ENCODE measurements at places on chromosomes 2 and 18. TPM values are rescaled to one million over a fixed set of nuclear protein-coding genes. Genes with fewer than 3 reads are reported as not detected.

GRCh38 chr2:199754766-199755165, 96.2 kb downstream of the FTCDNL1 start:
- no peak for DNase-seq

DNA sequence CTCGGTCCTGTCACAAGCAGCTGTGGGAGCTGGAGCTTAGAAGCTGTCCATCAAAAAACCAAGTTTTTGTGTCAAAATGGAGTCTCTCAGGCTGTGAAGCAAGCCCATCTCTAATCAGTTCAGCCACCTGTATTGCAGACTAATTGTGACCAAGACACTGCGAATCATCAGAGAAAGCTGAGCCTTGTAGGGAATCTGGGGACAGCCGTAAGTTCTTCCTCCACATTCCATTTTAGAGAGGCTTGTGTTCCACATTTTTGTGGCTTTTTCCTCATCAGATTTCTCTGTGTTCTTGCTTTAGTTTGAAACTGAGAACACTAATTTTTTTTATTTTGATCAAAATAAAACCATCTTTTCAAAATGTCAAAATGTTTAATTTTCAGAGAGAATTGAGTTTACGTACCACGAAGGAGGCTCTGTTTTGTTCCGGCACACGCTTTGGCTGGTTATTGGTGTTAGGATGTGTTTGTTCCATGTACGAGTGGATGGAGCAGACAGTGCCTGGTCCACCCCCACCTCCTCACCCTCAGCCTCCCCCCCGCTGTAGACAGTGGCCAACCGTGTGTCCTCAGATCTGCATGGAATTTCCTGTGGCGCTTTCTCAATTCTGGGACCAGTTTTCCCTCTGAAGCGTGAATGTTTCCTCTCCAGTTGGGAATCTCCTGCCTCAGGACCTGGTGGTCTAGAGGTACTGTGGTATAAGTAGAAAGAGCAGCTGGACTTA, 140.8 kb downstream of the AGAP1 start:
- peak; percentile 59 for DNase-seq

DNA sequence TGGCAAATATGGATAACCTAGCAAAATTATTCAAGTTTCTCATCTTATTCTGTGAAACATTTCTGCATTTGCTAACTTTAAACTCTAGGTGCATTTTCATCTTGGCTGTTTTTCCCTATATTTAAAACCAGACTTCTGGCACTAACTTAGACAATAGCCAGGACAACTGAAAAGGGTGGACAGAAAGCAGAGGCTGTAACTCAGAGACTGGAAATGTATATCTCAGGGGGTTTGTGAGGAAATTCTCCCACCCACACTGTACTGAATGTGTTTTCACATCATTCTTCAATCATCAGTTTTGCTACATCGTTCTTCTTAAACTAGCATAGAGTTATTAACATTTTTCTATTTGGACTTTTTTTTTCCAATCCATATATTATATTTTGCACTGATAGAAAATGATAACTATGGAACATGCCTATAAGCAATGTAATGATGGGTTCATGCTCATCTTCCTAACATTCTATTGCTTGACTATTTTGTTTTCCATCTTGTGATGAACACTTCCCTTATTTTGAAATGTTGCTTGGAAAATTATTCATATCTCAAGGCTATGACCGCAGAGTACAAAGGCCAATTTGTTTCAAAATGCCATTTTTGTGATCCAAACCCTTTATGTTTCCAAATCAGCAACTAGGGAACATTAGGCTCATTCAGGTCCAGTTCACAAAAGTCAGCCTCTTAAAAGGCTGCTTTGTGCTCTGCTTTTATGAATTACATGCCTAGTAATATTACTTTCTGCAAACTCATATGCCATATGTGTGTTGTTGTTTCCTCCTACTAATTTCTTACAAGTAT, 125.8 kb upstream of the CDH19 start:
- no peak for DNase-seq

DNA sequence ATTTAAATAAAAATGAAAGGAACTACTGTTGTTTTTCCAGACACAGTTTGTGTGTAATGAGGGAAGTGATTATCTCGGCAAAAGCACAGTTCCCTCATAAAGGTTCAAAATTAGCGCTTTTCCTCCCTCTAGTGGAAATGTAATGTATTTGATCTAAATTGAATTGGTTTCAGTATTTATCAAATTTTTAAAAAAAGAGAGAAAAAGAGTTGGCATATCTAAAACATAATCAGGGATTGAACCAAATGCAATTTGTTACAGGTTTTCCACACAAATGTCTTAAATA, 37.5 kb downstream of the CMPK2 start:
- DNase-seq, result no peak

DNA sequence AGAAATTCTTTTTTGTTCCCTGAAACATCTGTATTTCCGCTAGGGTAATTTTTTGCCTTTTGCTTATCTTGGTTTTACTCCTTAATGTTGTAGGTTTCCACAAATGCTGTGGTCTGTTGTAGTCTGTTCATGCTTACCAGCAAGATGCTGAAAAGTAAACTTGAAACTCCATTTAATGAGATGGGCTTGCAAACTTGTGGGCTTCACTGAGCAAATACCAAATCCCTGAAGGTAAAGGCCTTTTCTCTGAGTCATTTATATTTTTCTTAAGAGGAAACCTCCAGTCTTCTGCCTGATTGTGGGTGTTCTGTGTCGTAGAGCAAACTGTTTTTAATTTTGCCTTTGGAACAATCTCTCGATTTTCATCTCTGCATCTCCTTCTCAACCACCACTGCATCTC, 9.3 kb downstream of the SP140 start:
- DNase-seq, result no peak

- peak; percentile 17 for DNase-seq
Observed at GRCh38 chr2:214630402-214631045, 179.0 kb downstream of the BARD1 start.

DNA sequence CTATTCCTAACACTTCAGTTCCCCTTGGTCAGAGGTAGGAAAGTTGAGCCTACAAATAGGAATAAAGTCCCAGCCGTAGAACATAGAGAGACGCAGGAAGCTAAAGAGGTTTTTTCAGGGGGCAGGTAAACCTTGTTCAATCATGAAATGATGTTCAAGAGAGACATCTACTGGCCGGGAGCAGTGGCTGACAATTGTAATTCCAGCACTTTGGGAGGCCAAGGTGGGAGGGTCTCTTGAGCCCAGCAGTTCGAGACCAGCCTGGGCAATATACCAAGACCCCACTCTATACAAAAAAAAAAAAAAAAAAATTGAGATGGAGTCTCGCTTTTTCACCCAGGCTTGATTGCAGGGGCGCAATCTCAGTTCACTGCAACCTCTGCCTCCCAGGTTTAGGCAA, 66.7 kb upstream of the DNAJC10 start:
- peak; percentile 43 for DNase-seq

DNA sequence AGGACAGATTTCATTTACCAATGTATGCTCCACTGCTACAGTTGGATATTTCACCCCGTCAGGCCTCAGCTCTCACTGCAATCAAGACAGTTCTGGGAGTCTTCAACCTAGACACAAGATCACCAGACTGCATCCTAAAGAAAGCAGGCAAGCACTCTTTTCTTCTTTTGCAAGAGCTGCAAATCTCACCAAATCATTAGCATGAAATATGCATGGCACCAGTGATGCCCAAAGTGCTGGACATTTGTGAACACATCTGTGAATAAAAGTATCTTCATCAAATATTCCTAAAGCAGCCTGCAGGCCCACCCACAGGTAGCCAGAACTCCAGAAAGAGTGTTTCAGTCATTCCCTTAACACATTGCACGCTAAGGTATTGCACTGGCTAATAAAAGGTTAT, 87.5 kb downstream of the RBM43 start:
- no peak for DNase-seq

GRCh38 chr18:8133032-8133431, 476.2 kb upstream of the RAB12 start:
- DNase-seq, result no peak

- DNase-seq, result peak; percentile 1
Observed at GRCh38 chr2:58680755-58681310, 439.7 kb upstream of the FANCL start.

GRCh38 chr2:120626566-120626965, 109.1 kb upstream of the GLI2 start:
- no peak for DNase-seq

GRCh38 chr2:220300806-220301205, 673.4 kb downstream of the SLC4A3 start:
- DNase-seq, result peak; percentile 52

DNA sequence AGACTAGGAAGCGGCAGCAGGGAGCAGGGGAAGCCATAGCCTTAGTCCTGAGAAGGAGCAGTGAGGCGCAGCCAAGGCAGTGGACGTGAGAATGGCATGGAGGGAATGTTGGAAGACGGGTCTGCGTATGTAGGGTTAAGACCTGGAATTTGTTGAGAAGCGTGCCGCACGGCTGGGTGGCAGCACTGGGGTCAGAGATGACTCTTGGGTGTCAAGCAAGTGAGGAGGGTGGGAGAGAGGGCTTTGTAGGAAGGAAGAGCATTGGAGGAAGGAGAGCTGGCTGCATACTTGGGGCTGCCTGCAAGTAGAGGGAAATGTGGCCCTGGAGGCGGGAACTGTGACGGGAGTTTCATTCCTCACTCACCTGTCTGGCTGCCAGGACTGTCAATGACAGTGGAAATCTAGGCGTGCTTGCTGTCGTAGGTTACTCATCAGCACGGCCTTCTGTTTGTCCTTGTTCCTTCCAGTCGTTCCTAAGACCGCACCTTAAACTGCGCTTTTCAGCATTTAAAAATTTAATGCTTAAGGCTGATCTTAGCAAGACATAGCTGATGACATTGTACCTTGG, 108.0 kb downstream of the ITGB1BP1 start:
- DNase-seq, result no peak

GRCh38 chr18:54946149-54946581, 13.1 kb downstream of the CCDC68 start:
- DNase-seq, result no peak

GRCh38 chr2:205568620-205569019, 113.7 kb upstream of the NRP2 start:
- DNase-seq, result no peak

GRCh38 chr2:203948733-203949132, 12.2 kb downstream of the ICOS start:
- no peak for DNase-seq

- no peak for DNase-seq
Observed at GRCh38 chr2:15714609-15715008, 122.9 kb downstream of the DDX1 start.

DNA sequence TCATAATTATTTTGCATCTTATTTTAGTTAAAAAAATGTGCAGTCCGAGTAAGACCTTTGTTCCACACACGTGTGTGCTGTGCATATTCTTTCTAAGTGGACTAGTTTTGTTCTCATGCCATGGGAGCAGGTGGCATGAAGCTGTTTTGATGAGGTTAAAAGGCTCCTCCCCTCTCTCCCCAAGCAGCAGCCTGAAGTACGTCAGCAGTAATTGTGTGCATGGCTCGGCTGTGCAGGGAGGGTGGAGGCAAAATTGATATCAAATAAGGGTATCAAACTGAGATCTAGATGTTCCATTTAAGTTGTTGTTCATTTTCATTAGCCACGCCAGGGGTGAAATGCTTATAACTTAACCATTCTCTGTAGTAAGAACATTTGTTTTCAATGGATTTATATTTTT, at the start of gene NYAP2:
TSS of gene NYAP2 (plus strand) at position 207 of the 400 bp plus-strand sequence. CDS start 9,171 bp downstream, outside the sequence.
- DNase-seq, result no peak

GRCh38 chr2:217049422-217049821, 189.6 kb upstream of the TNP1 start:
- DNase-seq, result no peak

DNA sequence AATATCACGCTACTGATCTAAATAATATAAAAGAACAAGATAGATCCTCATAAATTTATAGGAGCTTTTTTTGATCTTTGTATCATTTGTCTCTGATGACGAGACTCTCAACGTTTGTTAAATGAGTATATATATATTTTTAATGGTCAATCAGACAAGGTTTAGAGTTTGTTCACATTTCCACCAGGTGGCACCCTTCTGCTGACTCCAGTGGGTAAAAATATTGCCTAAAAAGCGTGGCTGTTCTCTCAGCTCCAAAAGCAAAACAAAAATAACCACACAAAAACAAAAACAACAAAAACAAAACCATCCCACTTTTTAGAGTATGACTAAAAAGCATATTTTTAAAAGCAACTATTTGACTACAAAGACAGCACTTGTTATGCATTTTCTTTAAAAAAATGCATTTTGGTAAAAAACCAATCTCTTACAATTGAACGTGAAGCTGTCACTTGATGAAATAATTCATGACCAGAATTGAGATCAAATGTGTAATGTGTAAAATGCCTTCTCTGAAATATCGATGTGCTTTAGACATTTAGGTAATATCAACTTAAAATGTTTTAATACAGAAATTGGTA, 723.2 kb downstream of the DPP10 start:
- peak; percentile 0 for DNase-seq

GRCh38 chr2:120103723-120104467, 91.0 kb downstream of the EPB41L5 start:
- DNase-seq, result peak; percentile 89

GRCh38 chr18:63539904-63540510, 2.2 kb upstream of the SERPINB12 start:
- DNase-seq, result peak; percentile 68

DNA sequence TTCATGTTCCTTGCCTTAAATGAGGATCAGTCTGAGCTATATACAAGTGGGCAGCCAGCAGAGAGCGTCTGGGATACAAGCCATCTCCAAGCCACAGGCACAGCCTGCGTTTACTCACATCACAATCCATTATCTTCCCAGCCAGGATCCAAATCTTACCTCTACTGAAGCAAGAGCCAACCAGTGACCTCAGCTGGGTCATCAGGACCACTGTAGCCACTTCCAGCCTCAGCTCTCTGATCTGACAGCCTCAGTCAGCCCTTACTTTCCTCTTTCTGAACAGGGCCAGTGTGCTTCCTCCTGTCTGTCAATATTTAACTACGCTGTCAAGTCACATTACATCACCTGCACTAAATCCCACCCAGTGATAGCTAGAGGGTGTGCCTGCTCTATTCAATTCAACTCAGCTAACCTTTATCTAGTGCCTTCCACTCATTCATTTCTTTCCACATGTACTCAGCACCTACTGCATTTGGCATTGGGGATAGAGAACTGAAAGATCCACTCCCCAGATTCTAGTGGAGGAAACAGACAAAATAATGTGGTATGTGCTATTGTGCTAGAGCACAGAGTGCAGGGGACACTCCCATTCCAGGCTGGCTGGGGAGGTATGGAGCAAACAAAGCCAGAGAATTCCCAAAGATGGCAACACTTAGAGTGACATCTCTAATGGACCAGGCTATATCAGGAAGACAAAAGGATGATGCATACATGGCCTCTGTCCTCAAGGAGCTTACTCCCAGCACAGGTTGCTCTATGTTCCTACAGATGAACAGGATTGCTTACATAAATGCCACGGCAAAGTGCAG, 146.5 kb downstream of the NCKAP5 start:
- DNase-seq, result no peak

GRCh38 chr2:54878182-54878581, 154.7 kb downstream of the EML6 start:
- no peak for DNase-seq

GRCh38 chr2:12048550-12048949, 302.1 kb downstream of the LPIN1 start:
- no peak for DNase-seq

The RIT2 gene
- total RNA-seq, result not detected

The PDE11A gene
- total RNA-seq, result not detected

The ALPI gene
- not detected for total RNA-seq

The DPP4 gene
- total RNA-seq, result 27.7 TPM

The MATN3 gene
- total RNA-seq, result 8.2 TPM

The SERPINB2 gene
- 0.80 TPM for total RNA-seq

The GKN2 gene
- not detected for total RNA-seq

The HDLBP gene
- 516 TPM for total RNA-seq

The MROH2A gene
- total RNA-seq, result not detected

All from LHCN-M2 (cell line).